Putamen (tissue), 1 donor: ENCODE measurements at places on chromosomes 1 and 21.
A peak's percentile ranks its signal among the peaks of the same experiment; 100 is the strongest.

DNA sequence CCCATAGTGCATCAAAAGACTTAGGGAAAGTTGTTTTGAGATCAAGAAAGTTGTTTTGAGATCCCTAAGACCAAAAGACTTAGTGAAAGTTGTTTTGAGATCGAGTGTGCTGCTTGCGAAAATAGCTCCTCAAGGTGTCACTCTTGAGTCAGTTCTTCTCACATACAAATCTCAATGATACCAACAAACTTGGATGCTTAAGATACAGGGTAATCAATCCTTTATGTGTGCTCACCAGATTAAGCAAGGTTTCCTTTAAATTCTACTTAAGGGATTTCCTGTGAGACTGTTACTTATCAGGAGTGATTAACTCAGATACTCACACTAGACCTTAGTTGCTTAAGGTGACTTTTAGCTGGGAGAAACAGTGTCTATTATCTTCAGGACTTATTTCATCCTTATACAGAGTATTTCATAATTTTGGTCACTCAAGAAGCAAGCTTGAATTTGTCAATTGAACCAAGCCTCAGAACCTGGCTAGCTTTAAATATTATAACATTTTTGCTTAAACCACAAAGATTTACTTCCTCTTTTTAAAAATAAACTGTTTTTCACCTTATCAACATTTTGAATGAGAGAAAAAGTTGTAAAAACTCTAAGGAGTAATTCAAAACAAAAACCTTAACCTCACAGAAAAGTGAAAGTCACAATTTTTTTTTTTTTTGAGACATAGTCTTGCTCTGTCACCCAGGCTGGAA lies 8.0 kb upstream of the RLF start:
- DNase-seq, result peak; percentile 61

DNA sequence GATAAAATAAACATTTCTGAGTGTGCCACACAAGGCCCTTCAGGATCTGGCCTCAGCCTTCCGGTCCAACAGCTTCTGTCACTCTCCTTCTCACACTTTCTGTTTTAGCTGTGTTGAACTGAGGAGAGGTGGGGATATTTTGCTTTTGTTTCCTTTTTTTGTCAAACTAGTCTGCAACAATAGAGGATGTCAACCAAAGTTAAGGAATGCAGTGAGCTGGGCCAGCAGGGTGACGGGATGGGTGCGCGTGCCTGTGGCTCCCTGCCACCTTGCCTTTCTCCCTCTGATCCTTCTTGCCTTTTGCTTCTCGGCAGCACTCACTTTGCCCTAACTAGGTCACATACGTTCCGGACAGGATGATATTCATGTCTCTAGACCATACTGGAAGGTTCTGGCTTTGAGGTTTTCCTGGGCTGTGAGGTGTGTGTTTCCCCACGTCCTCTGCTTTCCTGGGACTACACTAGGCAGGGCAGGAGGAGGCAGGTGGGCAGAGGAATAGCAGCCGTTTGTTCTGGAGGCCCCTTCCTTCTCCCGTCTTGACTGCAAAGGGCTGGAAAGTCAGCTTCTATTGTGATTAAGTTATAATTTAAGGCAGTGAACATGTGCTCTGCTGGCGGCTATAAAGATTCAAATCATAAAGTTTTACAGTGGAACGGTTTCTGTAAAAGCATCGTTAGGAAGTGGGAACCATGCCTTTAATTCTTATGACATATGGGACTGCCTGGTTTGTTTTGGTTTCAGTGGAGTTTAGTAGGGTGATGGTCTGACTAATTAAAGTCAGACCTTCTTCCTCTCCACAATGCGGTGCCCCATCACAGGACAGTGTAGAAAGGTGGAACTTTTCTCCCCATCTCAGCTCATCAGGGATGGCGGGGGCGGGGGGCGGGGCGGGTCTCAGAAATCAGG lies 67.8 kb downstream of the RNF220 start:
- no peak for DNase-seq

DNA sequence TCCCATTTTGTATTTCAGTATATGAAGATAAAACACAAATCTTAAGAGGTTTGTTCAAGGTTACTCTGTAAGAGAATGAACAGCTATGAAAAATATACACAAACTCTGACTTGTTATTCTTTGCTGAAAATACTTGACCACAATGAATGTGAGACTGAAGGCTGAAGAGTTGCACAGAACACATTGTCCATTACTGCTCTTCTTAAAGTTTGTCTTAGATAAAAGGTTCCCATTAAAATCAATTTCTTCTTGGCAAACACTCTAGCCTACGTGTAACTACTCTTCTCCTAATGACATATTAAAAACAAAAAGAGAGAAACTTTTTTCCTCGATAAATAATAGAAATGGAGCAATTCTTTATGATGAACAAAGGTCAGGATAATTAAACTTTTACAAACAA lies 45.2 kb upstream of the RABGAP1L start:
- DNase-seq, result no peak

GRCh38 chr1:90707363-90707710 lies 9.8 kb downstream of the BARHL2 start:
- DNase-seq, result no peak

- DNase-seq, result no peak
Observed at GRCh38 chr1:54803761-54804470, 2.8 kb upstream of the TTC22 start.

DNA sequence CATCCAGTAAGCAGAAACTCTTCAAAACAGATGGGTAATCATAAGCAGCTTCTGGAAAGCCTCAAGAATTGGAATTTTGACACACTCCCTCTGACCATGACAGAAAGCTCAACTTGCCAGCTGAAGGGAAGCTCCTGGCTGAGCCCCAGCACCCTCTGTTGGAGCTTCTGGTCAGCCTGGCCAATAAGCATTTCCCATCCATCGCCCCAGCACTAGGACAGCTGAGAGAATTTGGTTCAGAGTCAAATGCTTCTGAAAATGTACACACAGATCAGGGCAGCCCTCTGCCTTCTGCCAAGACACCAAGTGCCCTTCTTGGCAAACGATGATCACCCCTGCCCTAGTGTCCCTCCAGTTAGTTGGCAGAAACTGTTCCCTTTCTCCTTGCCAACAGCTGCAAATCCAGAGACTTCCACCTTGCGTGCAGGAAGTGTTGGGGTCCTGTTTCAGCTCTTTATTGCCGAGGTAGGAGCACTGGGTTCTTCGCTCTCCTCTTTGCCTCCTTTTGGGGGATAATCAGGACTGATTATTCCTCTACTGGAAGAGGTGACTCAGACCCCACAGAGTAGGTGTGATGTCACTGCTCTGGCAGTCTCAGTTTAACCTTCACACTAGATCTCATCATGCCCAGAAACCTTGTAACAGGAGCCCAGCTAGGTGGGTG lies 11.9 kb downstream of the PIGV start:
- DNase-seq, result peak; percentile 70

DNA sequence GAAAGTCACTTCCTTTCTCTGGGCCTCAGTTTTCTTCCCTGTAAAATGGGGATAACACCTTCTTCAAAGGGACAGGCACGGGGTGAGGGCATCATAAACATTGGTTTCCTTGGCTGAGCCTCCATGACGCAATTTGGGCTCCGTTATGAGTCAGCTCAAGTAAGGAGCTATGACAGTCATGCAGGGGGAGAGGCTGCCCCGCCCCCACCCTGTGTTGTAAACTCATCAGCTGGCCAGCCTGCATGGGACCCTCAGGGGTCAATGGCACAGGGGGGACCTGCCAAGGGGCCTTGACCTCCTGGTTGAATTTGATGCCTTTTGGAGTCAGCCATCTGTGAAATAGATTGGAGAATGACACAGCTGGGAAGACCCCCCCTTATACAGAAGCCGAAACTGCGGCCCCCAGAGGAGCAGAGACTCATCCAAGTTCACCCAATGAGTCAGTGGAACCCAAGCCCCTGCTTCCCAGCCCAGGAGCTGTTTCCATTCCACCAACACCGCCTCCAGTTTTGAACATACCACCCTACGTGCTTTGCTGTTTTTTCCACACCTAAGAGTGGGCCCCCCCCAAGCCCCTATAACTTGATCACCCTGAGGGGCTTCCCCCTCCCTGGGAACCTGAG lies 36.8 kb upstream of the RUNX3 start:
- no peak for DNase-seq

DNA sequence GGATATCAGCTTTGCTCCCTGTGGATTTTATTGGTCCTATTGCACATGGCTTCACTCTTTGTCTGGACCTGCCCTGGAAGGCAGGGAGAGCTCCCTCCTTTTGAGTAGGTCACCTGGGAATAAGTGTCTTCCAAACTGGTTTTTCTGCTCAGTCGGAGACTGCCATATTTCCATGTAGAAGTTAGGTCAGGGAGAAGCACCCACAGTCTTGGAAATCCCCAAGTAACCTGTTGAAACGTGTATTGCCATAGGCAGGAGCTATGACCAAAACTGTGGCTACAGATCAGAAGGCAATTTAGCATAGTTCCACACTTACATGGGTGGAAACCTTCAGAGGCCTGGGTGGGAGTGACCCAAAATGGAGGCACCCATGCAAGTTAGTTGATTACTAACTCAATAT lies 3.5 kb upstream of the GNG12 start:
- no peak for DNase-seq

DNA sequence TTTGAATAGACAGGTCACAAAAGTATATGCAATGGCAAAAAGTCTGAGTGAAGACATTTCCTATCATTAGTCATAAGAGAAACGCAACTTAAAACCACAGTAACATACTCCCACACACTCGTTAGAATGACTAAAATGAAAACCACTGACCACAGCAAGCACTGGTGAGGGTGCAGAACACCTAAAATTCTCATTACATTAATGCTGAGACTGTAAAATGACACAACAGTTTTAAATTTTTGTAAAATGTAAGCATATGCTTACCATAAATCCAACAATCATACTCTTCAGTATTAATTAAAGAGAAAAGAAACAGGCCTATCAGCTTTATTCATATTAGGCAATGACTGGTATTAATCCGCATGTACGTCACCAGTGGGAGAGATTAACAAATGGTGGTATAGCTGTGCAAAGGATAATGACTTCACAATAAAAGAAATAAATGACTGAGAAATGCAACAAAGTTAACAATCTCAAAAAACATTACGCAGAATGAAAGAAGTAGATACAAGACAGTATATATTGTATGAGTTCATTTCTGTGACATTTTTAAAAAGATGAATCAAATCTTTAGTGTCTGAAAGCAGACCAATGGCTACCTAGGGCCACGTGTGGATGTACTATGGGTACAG lies 253.5 kb downstream of the AKT3 start:
- DNase-seq, result no peak

GRCh38 chr1:14452551-14452950 lies 145.9 kb upstream of the KAZN start:
- no peak for DNase-seq

DNA sequence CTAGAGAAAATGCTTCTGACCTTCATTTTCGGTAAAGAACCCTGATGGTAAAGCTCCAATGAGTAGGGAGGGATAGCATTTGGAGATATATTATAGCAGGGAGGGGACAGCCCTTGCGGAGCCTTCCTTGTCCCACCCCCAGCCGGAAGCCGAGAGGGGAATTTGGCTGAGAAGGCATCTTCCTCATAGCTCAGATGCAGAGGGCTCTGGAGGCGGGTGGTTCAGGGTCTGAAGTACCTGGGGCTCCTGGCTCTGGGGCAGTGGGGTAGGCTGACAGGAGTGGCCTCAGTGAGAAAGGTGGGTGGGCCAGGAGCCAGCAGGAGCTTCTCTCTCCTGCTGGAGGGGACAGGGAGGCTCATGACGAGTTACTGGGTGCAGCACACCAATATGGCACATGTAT lies 88.0 kb upstream of the IFFO2 start:
- DNase-seq, result no peak

DNA sequence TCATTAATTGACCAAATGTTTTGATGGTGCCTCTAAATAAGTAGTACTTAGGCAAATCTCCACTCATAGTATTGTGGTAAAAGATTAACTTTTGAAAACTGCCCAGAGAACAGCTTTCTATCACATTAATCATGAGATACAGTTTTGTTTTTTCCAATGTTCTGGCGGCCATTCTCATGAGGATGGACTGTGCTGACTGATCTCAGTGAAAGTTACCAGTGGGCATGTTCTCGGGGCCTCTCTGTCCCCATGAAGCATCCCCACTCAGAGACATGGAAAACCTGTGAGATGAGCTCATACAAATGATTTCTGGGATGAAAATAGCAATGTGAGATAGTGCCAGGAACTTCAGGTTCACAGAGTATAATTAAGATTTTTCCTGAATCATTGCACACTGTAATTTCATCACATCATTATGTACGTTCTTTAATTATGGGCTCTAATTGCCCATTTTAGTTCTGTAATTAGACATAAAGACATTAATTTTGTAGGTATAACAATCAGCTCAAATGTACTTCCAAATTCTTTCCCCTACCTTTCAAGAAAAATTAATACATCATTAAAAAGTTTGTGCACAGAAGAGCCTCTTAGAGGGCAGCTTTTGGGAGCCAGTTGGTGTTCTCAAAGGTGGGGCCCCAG lies 40.5 kb downstream of the DDR2 start:
- DNase-seq, result no peak

DNA sequence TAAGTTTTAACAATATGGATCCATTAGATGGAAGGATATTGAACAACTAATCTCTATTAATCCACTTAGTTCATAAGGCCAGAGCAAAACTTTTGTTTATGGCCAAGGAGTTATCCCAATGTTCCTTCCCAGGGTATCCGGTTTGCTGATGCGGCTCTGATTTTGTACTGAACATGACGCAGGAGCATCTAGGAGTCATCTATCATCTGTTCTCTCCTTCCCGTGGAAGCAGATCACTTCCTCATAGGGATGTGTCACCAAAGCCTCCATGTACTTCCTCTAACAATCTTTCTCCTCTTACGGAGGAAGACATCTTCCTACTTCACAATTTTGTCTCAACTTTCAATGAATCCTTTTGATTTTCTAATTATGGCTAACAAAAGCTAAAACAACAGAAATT lies 206.6 kb downstream of the APP start:
- DNase-seq, result no peak

- DNase-seq, result no peak
Observed at GRCh38 chr1:175717610-175718540, 25.5 kb downstream of the TNR start.

DNA sequence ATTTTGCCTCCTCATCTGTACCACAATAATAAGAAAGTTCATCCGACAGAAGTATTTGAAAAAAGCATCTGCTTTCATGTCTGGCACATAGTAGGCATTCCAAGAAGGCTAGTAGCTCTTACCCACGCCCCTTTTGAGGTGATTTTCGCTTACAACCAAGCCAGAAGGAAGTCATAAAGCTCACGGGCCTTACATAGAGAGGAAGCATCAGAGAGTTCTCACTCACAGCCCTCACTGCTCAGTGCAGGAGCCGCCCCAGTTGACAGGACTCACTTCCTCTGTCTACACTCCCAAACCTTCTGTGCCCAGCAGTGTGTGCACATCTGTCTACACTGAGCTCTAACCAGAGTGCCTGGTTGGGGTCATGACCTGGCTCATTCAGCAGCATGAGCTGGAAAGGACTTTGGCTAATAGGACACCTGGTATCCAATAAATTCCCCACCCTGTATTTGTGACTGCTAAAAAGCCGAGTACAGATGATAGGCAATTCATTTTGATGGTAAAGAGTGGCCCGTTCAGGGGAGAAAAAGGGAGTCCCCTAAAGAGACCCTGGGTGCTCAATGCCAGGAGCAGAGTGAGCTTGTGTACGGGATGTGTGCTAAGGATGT lies 36.8 kb upstream of the DUSP10 start:
- DNase-seq, result no peak
